ENCODE measurements at places on chromosomes 7 and 10.

DNA sequence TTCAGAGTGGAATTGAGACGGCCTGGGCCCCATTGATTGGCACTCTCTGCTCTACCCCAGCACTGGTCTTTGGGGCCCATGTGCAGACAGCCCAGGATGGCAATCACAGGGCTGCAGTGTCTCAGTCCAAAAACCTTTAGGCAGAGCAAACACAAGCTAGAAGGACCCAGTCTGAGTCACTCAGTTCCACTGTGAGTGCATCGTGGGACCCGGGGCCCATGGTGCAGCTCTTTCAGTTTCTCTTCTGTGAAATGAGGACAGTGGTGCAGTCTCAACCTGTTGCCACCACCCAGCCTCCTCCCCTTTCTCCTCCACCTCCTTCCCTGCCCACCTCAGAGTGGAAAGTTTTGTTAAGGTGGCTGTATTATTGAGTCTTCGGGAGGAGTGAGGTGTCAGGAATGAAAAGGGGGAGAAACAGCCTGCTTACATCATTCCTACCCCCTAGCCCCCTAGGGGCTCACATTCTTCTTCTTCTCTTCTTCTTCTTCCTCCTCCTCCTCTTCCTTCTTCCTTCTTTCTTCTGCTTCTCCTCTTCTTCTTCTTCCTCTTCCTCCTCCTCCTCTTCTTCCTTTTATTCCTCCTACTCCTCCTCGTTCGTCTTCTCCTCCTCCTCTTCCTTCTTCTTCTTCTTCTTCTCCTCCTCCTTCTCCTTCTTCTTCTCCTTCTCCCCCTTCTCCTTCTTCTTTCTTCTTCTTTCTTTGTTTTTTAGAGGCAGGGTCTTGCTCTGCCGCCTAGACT, 19.5 kb upstream of the CARD11 start:
- no peak for DNase-seq

- DNase-seq = no peak
Observed at GRCh38 chr7:2420216-2420933, 17.0 kb downstream of the CHST12 start.

DNA sequence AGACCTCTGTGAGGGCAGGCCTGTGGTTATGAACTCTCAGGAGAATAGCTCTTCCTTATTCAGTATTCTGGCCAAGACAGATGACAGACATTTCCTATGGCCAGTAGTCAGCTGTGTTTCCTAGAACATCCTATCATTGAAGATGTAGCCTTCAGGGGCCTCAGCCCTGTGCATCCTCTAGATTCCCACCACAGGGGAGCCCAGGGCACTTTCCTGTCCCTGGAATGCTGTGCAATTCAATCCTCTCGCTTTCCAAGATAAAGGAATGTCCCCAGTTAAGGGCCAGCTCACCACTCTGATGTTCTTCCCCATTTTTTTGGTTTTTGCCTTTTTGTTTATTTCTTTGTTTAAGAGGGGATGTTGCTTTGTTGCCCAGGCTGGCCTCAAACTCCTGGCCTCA, 578.8 kb upstream of the C7orf33 start:
- no peak for DNase-seq

- DNase-seq = no peak
Observed at GRCh38 chr10:29804025-29804852, 169.5 kb upstream of the SVIL start.

DNA sequence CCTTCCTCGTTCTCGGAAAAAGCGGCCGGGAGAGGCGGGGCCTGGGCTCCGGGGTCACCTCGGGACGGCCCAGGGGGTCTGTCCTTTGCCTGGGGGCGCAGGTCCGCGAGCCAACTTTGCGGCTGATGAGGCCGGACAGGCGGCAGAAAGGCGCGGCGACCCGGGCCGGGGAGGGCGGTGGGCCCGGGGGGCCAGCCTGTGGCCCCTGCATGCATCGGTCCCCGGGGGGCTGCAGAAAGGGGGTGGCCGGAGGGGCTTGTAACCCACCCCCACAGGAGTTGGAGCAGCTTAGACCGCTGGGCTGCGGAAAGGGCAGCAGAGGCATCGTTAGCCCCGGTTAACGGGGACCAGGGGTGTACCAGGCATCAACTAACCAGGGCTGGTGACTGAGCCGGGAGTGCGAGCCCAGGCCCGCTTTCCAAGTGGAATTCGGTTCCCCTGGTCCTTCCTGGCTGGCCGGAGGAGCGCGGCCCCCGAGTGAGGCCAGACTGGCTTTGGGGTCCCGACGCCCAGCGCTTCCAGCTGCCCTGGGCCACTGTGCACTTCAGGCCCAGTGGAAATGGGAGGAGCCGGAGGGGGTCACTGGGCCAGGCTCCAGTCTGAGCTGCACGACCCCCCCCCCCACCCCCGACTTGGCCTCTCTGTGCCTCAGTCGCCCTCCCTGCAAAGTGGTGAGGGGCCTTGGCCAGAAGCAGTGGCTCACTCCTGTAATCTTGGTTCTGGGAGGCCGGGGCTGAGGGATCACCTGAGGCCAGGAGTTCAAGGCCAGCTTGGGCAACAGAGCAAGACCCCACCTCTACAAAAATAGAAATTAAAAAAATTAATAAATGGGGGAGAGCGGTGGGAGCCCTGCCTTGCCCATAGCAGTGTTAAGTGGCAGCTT, 919 bp downstream of the SLC29A4 start:
- no peak for DNase-seq

DNA sequence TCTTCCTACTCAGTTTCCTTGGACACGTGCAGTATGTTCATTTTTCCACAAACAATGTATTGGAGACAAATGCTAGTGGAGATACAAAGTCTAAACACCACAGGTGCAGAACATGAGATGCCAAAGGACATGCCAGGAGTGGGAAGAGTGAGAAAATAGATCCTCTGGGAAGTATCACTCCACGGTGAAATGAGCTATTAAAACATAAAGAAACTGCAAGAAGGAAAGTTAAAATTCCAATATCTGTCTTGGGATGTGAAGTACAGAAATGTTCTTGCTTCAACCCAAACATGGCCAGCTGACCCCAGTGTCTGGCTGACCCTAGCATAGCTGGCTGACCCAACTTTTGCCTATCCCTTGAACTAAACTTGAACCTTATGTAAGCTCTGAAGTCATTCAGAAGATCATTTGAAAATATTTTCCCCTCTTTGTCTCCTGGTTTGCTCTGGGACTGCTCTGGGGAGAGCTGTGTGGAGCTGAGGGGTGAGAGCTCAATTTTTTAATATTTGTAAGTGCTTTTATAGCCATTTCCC, 59.5 kb downstream of the FZD1 start:
- no peak for DNase-seq

DNA sequence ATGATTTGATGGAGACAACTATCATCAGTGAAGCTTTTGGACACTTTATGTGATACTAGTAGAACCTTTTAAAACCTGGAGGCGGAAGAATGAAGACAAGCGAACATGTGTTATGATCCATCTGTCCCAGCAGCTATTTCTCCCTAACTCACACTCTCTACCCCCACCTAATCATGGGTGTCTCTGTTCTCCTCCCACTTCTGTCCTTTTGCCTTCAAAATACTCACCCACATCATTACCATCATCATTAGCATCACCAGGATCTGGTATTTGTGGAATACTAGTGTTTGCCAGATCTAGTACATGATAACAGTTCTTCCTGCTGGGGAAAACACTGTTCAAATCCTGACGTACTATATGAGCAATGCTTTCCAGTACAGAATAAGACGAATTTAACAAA, 287.7 kb downstream of the DOCK4 start:
- peak; percentile 23 for DNase-seq

GRCh38 chr10:72846238-72846637, 47.3 kb upstream of the OIT3 start:
- no peak for DNase-seq

DNA sequence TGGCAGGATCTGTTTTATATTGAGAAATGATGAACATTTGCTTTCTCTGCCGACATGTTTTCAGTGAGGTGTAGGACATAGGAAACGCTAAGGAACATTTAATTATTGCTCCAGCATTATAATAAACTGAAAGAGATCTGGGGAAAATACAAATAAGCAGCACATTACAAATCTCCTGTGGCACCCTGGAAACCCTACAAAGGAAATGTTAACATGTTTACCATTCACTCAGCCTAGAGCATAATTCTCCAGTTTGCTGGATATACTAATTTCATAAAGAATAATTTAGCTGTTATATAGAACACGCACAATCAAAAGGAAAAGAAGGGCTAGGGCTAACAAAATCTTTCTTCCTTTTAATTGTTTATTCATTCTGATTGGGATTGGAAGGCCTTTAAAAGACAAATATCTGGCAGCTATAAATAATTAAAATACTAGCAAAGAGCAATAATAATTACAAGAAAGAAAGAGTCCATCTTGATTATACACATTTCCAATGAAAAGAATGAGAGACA, 299.4 kb downstream of the CRPPA start:
- DNase-seq = no peak

GRCh38 chr7:80420876-80421275, 91.0 kb downstream of the GNAT3 start:
- DNase-seq = no peak

GRCh38 chr7:99694201-99694911, 14.6 kb upstream of the CYP3A5 start:
- no peak for DNase-seq

DNA sequence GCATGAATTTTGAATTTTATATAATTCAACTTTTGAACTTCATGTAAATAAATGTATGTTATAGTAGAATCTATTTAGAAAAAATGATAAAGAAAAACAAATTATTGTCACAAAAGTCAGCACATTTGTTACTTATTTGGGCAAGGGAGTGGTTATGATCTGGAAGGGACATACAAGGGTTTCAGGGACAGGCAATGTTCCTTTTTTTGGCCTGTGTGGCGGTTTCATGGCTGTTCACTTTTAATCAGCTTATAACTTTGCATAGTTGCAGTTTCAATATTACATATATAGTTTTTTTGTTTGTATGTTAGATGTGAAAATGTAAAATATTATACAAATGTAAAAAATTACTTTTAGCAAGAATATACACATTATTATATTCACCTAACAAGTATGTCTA, 256.2 kb downstream of the PCLO start:
- DNase-seq = no peak

DNA sequence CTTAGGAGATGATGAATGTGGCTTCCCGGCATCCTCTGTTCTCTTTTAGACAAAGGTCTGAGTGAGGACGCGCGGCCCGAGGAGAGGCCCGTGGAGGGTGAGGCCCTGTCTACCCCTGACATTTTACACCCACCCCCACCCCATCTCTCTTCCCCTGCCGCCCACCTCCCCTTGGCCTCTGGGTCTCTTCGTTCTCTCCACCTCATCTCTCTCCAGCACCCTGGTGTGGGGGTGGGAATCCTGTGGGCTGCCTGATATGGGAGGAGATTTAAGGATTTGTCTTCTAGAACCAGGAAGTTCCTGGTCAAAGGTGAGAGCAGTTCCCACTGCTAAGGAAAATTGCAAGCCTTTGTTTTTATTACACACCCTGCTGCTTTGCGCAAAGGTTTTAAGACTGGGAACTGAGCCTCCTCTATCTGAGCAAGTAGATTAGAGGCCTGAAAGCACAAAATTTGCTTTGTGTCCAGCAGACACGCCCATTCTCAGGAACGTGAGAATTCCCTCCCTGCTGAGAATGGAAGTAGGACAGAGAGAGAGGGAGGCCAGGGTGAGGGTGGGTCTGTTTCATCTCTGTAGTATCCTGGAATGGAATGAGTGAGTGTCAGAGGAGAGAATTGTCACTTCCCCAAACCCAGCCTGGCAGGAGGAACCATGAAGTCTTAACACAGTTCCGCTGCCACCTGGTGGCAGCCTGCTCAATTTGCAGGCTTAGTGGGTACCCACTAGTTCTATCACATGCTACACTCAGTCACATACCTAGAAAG, 91.2 kb downstream of the GTF2IRD1 start:
- DNase-seq = no peak

GRCh38 chr10:15122477-15123030, 25.4 kb downstream of the RPP38 start:
- DNase-seq = no peak

GRCh38 chr7:149790146-149790548, 16.8 kb upstream of the ZNF467 start:
- DNase-seq = no peak

- no peak for DNase-seq
Observed at GRCh38 chr7:18806177-18806576, 310.6 kb downstream of the HDAC9 start.

DNA sequence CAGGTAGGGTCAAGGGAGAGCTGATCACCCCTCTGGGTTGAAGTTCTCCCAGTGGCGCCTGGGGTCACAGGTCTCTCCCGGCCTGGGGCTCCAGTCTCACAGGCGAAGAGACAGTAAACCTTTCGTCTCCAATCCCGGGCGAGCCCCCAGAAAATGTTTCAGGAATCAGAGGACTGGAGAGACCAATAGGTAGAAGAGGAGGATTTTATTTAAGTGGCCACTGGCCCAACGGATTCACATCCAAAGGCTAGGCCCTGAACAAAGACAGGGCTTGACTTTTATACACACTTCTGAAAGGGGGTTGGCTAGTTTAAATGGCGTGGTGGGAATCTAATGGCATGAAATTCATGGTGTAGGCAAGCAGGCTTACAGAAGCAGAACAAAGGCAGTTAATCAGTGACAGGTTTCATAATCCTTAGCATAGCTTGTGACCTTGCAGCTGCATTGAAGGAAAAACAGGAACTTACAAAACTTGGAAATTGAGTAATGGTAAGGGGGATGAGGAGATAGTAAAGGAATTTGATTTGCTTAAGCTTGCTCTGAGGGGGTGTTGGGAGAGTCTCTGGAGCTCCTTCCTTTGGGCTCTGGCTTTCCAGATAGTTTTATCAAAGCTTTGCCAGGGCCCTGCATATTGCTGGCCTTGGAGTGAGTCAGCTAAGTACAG, 105.5 kb downstream of the TRIM24 start:
- DNase-seq = no peak

DNA sequence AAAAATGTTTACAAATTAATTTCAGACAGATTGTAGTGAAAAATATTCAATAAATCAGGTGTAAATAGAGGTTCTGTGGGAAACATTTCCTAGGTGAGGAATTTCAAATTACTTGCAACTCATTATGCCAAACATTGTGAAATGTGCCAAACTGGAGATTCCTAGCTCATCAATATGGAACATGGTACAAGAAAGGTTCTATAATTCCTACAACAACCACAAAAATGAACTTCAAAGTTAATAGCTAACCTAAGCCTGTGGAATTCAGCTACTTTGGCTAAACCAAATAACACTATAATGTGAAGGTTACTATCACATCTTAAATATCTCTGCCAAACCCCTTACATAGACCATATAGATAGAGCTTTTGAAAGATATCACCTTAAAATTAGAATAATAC, 223.3 kb upstream of the HGF start:
- no peak for DNase-seq

GRCh38 chr7:37643876-37644275, 39.7 kb upstream of the GPR141 start:
- no peak for DNase-seq

DNA sequence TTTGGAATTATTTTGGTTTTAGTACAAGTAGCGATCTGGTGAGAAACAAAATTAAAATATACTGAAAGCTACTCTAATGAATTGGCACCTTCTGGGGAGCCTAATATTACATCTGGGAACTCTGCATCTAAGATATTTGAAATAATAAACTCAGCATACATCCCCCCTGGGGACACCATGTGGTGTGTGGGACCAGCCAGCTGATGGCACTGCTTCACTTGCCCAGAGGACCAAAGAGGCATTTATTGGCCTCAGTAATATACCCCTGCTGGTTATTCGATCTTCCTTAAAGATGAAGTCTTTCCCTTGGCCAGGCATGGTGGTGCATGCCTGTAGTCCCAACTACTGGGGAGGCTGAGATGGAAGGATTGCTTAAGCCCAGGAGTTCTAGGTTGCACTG, 195.1 kb upstream of the AUTS2 start:
- no peak for DNase-seq

GRCh38 chr10:6151087-6151977, 51.4 kb upstream of the PFKFB3 start:
- DNase-seq = peak; percentile 69

Data from hippocampal formation (tissue), 2 donors.